ENCODE measurements at places on chromosomes 1 and 21. TPM values are rescaled to one million over a fixed set of nuclear protein-coding genes. Genes with fewer than 3 reads are reported as not detected.

KRTAP11-1 gene
- not detected for total RNA-seq

GRCh38 chr1:177287994-177288393 lies 117.2 kb downstream of the BRINP2 start:
- no peak overlapping the region for H3K4me3 ChIP-seq
- DNase-seq: no peak
- peaks cover 2% of the 10 kb centered on the region for H3K27me3 ChIP-seq
- H3K27ac ChIP-seq: no peak overlapping the region

DNA sequence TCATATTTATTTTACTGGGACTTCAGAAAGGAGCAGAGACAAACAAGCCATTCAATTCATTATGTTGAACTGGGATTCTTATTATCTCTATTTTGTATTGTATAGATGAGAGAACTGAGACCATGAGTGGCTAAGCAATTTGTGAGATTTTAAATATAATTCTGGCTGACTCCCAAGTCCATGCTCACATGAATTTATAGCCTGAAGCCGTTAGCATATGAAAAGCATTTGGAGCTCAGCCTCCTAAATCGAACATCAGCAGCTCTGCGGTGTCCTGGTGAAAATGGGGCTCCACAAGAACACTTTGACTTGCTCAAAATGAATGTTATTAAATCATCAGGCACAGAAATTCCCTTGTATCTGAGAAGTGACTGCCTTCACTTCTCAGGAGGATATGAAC lies 96.8 kb upstream of the DPT start:
- no peak for DNase-seq
- no peaks in the 10 kb centered on the region for H3K27me3 ChIP-seq
- no peak overlapping the region for H3K27ac ChIP-seq

DNA sequence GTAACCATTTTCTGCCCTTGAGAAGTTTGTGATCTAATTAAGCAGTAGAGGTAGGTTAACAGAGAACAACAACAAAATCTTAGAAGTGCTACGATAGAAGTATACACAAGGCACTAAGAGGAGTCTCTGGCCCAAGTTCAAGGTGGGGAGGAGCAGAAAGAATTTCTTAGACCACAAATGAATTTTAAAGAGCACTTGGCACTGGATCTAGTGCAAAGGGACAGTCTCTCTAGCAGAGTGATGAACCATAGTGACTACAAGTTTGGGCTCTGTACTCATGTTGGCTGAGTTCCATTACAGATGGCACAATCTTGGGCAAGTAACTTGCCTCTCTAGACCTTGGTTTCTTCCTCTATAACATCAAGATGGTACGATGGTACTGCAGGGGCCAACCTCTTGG lies 33.3 kb upstream of the PIGC start:
- peaks cover 9% of the 10 kb centered on the region for H3K27me3 ChIP-seq
- H3K36me3 ChIP-seq: no peaks in the 10 kb centered on the region
- H3K27ac ChIP-seq: no peak overlapping the region
- H3K4me3 ChIP-seq: no peak overlapping the region
- no peak for DNase-seq

NBPF12 gene
- total RNA-seq: 40.1 TPM

Data from naive thymus-derived CD8-positive, alpha-beta T cell (primary cell).